ENCODE measurements at places on chromosomes 11 and 22.

- peak; percentile 74 for DNase-seq
These were observed 39.4 kb downstream of the ABTB2 start for GRCh38 chr11:34318111-34319037.

- no peak for DNase-seq
These were observed 7.9 kb upstream of the TPP1 start for GRCh38 chr11:6626971-6627761.

- DNase-seq = no peak
These were observed 34.0 kb downstream of the KCNQ1OT1 start for GRCh38 chr11:2665526-2666400.

- peak; percentile 66 for DNase-seq
These were observed 15.8 kb downstream of the CYB5R2 start for GRCh38 chr11:7657306-7658025.

DNA sequence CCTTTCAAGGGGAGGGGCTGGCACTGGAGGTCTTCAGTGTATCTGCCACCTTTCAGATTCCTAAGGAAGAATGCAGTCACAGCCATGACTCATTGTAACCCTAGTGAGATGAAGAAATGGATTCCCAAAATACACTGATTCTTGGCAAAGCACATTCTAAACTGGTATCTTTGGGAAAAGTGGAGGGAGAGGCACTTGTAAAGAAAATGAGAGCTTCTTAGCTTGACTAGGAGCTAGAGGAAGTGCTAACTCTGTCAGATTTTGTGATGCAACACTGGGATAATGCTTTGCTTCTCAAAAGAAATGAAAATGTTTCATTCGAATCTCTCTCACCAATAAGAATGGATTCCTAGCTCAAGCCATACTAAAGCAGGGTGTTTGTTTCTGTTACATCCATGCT, 14.3 kb downstream of the NRIP3 start:
- peak; percentile 66 for DNase-seq

DNA sequence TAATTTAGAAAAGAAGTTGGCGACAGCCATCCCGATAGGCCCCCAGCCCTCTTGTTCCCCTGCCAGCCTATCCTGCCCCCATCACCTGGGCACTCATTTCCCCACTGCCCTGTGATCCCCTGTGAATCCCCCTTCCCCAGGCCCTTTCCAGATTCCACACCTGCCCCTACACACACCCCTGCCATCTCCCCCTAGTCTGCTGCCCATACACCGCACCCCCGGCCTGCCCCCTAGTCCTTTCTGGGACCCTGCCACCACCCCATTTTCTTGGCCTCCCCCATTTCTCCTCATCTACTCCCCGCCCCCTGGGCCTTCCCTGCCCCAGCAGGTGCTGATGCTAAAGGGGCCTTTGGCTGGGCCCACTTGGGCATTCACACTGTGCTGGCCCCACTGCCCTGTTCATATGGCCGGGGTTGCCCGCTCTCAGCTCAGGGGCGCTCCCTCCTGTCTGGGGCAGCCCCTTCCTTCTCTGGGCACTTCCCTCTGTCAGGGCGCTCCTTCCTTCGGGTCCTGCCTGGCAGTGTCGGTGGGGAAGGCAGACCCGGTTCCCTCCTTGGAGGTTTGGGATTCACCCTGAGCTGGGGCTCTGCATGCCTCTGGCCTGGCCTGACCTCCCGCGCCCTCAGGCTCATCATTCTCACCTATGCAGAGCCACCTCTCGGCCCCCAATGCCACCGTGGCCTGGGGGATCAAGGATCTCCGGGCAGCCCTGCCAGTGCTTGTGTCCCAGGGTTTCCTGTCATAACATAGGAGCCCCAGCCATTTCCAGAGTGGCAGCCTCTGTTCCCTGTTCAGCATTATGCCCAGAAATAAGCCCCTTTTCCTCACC, 108.2 kb downstream of the BCR start:
- no peak for DNase-seq

GRCh38 chr11:33307984-33308383, 50.8 kb downstream of the HIPK3 start:
- DNase-seq = peak; percentile 53

GRCh38 chr11:61787928-61788491, 4.4 kb downstream of the TMEM258 start:
- DNase-seq = peak; percentile 51

DNA sequence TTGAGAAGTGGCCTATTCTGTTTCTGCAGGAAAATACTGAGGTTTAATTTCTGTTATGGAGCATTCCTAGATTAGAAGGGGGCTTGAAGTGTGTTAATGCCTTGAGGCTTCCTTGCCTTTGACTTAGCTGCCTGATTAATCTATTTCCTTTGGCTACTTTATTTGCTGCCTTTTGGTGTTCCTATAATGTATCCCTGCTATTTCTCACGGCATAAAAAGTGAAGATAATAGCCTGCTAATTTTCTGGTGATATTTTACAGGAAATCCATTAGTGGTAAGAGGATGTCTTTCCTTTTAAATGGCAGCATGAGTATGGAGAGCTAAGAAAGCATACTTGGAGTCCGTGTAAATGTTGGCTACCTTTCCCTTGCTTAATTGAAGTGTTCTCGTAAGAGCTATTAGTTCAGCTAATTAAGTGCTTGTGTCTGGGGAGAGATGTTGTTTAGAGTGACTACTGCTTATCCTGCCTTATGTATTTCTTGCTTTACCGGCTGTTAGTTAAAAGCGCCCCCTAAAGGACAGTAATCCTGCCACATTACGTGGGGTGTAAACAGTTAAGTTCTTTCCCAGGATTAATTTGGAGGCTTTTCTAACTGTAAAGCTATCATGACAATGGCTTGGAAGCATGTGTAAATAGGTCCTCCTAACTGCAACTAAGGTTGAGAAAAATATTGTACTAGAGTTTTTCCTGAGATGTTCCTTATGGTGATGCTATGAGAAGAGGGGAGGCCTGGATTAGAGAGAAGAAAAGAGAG, 45.6 kb downstream of the ZNF280B start:
- DNase-seq = peak; percentile 55

- no peak for DNase-seq
These were observed 39.3 kb upstream of the PICALM start for GRCh38 chr11:86108191-86108590.

GRCh38 chr22:50302564-50302963, 4.9 kb downstream of the PLXNB2 start:
- no peak for DNase-seq

GRCh38 chr11:130642994-130643393, 194.5 kb downstream of the ADAMTS15 start:
- DNase-seq = no peak

GRCh38 chr11:12421386-12421785, 44.0 kb downstream of the PARVA start:
- no peak for DNase-seq

- peak; percentile 67 for DNase-seq
These were observed 26.1 kb upstream of the CELSR1 start for GRCh38 chr22:46563381-46564083.

- no peak for DNase-seq
These were observed 4.9 kb upstream of the SPECC1L start for GRCh38 chr22:24265734-24266133.

DNA sequence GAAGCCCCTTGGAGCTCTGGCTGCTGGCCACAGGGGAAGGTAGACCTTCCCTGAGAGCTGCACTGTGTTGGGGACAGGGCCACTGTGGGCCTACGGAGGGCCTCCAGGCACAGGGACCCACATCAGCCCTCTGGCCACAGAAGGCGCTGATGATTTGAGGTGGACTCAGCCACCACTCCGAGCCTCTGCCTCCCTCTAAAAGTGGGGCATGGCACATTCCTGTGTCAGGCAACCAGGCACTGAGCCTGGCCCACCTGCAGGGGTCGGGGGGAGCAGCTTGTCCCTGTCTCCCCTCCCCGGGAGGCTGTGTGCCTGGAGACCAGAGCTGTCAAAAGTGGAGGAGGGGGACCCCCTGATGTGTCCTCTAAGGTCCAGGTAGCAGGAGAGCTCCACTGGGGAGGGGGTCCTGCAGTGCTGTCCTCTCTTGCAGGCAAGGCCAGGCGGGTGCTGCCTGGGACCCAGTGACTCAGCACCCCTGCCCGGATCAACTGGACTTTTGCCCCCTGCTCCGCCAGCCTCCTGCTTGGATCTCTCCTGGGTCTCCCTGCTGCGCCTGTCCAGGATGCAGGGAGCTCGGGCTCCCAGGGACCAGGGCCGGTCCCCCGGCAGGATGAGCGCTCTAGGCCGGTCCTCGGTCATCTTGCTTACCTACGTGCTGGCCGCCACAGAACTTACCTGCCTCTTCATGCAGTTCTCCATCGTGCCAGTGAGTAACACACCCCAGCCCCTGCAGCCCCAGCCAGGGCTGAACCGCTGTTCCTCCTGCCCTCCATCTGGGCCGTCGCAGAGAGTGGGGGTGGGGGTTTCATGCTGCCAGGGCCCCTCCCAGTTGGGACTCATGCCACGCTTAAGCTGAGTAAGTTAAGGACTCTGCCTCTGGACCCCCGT, 17.5 kb upstream of the CDKN1C start:
- no peak for DNase-seq

DNA sequence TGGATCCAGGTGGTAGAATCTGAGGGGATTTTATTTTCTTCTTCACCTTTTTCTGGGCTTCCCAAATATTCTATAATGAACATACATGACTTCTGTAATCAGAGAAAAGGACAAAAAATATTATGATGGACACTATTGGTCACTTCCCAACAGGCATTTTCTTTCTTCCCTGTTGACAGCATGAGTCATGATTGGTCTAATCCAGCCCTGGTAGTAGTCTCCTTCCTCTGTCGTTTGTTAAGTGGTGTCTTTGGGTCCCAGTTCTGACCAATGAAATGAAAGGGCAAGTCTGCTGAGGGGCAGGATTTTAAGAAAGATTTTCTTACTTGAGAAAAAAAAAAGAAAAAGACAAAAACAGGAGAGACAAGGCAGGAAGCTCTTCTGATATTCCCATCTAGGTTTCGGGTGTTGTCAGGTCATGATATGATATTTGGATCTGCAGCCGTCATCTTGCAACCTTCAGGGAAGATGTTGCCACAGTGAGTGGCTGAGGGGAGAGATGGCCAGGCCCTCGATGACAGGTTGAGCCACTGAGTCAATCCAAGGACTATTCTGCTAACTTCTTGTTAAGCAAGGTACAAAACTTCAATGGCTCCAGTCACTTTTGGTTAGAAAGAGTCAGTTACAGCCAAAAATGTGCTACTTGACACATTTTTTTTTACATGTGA, 23.3 kb upstream of the PLEKHB1 start:
- DNase-seq = peak; percentile 71

DNA sequence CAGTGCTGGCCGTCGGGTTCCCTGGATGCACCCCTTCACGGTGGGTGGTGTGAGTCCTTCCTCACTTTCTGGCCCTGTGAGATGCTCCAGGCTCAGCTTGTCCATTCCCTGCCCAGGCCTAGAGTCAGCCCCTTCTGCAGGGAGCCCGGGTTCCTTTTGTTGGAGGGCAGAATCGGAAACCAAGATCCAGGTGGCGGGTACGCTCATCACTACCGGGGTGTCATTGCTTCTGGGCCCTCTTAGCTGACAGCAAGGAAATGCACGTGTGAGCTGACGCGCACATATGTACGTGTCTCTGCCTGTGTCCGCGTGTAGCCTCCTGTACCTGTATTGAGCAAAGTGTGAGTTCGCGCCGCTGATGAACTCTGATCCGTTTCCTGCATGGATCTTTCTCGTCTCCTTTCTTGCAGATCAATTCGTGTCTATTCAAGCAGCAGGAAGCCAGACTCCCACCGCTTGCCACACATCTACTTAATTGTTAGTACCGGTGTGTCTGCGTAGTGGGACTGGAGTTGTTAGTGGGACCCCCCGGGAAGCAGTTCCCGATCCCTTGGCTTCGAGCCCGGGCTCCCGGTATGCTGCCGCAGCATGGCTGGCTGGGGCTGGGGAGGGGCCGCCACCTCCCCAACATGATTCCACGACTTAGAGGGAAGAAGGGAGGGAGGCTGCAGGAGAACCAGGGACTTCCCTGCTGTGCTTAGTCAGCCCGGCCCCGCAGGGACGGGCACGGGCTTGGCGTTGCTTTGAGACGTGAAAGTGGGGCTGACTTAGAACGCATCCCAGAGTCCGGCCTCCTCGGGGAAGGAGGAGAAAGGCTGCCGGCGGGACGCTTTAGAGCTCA, 35.9 kb upstream of the GRAMD4 start:
- DNase-seq = no peak
